ENCODE measurements at places on chromosomes 2 and 18. TPM values are rescaled to one million over a fixed set of nuclear protein-coding genes. Genes with fewer than 3 reads are reported as not detected.

DNA sequence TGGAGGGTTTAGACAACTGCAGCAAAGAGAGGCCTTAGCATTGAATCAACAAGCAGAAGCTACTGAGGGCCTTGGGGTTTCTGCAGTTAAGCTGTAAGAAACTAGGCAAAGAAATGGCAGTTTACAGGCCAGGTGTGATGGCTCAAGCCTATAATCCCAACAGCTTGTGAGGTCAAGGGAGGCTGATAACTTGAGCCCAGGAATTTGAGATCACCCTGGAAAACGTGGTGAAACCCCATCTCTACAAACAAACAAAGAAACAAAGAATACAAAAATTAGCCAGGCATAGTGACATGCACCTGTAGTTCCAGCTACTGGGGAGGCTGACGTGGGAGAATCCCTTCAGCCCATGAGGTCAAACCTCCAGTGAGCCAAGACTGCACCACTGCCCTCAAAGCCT lies 421.6 kb upstream of the CHST9 start:
- DNase-seq = no peak

GRCh38 chr18:51953521-51953920 lies 386.5 kb upstream of the DCC start:
- DNase-seq = no peak

GRCh38 chr18:59343926-59344325 lies 15.1 kb downstream of the LMAN1 start:
- DNase-seq = no peak

DNA sequence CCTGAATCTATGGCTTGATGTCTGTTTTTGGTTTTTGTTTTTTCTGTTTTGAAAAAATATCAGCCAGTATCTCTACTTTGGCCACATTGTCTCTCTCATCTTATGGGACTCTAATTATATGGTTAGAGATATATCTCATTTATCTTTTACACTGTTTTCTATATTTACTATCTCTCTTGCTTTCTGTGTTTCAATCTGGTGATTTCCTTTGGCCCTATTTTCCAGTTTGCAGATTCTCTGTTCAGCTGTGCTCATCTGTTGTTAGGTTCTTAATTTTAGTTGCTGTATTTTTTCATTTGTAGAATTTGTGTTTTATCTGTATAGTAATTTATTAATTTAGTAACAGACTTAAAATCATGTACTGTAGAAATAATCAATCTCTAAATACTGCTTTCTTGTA lies 41.3 kb upstream of the ELAC1 start:
- DNase-seq = no peak

DNA sequence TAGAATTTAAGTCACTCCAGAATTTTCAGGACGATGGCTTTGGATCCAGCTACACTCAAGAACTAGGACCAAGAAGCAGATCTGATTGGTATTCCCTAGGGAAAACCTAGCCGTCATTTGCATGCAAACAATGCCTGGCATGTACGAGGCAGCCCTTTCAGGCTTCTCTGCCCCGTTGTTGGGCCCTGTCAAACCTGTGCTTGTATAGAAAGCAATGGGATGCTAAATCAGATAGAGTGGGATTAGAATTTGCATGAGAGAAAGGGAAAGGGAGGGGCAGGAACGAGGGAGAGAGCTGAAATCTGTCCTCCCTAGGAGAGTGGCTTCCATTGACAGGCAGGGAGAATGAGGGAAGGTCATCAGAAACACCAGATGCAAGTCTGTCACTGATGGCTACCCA lies 28.6 kb downstream of the ARID5A start:
- DNase-seq = no peak

- DNase-seq = no peak
These were observed 15.3 kb upstream of the THSD7B start for GRCh38 chr2:136750065-136750464.

DNA sequence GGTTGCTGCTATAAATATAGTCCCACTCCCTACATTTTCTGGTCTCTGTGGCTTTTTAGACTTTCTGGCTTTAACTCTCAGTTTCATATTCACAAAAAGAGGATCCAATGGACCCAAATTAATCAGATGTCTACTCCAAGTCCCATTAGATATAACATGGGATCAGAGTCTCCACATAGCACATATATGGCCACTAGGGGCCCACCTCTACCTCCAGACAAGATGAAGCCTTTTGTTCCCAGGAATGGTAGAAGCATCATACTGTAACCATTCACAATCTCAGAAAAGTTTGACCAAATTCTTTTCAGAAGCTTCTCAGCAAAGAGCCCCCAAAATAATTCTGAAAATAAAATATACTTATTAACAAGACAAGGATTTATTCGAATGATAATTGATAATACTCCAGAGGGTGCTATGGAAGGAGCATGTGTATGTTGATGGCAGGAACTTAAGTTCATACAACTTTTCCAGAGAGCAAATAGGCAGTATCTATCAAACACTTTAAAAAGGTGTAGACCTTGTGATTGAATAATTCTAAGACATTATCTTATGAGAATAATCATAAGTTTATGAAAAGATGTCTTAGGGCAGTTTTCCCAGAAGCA lies 382.3 kb upstream of the CRIM1 start:
- no peak for DNase-seq

- DNase-seq = no peak
These were observed 5.8 kb downstream of the PCARE start for GRCh38 chr2:29068513-29068912.

The BCL2 gene
- 22.8 TPM for total RNA-seq

- DNase-seq = no peak
These were observed 254.2 kb downstream of the KCNS3 start for GRCh38 chr2:18132697-18133096.

The FHOD3 gene
- total RNA-seq = 27.7 TPM

DNA sequence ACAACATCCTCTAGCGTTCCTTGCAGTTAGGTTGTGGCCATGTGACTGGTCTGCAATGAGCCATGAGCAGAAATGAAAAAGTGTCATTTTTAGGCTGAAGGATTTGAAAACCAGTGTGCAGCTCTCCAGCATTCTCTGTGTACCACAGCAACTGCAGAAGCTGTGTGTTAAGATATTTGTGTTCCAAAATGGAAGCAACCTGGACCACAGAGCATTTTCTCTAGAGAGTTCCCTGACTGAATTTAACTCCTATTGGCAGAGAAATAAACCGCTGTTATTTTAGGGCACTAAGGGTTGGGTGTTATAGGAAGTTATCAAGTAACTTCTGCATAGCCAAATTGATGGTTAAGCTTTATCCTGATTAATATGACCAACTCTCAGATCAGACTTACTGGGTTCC lies 257.2 kb upstream of the THUMPD2 start:
- DNase-seq = no peak

- DNase-seq = no peak
These were observed 181.3 kb upstream of the SRD5A2 start for GRCh38 chr2:31762085-31762484.

DNA sequence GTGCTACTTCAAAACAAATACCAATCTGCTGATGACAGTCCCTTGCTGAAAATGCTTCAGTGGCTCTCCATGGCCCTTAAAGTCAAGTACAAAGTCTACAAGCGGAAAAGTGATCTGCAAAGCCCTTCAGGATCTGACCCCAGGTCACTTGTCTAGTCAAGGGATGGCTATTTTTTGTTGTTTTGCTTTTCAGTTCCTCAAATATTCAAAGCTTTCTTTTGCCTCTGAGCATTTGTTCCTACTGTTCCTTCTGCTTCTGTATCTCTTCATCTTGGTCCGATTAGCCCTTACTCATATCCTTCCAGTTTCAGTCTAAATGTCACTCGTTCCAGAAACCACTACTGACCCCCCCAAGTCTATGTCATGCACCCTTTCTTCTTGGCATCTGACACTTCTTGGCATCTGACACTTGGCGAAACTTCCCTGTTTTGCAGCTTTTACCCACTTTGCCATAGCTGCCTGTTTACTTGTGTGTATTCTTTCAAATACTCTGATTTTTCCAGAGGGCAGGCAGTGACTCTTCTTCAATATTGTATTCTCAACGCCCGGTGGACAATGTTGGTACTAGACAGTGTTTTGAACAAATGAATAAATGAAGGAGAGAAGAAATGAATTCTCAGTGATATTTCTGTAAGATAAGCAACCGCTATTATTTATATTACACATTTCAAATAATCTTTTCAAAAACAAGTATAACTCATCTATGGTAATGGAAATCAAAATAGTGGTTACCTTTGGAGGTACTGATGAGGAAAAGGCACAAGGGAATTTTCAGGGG lies 175.9 kb upstream of the FN1 start:
- DNase-seq = no peak

DNA sequence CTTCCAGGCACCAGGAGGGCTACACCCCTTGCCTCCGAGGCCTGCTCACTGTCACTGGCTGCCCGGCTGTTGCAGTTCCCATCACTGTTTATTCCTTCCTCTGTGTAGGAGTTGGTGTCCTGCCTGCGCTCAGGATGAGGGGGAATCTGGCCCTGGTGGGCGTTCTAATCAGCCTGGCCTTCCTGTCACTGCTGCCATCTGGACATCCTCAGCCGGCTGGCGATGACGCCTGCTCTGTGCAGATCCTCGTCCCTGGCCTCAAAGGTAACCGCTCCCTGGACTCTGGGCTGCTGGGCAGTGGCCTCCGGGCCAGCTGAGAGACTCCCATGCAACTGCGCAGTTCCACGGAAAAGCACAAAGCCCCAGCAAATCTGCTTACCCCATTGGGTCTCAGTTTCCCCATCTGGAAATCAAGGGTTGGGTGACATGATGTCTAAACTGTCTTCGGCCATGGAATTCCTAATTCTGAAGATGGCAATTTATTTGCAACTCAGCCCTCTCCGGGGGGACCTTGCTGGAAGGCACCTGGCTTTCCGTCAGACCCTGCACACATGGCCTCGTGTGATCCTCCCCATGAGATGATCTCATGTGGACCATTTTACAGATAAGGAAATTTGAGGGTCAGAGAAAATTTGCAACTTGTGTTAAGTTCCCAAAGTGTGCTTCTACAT lies 9.4 kb downstream of the COLEC11 start:
- DNase-seq = no peak

The NAPG gene
- 73.9 TPM for total RNA-seq

- no peak for DNase-seq
These were observed 264.2 kb downstream of the LNPK start for GRCh38 chr2:175737722-175738361.

- no peak for DNase-seq
These were observed 81.8 kb upstream of the ADAM23 start for GRCh38 chr2:206361407-206362045.

- no peak for DNase-seq
These were observed 275.9 kb upstream of the GCFC2 start for GRCh38 chr2:75986617-75987016.

DNA sequence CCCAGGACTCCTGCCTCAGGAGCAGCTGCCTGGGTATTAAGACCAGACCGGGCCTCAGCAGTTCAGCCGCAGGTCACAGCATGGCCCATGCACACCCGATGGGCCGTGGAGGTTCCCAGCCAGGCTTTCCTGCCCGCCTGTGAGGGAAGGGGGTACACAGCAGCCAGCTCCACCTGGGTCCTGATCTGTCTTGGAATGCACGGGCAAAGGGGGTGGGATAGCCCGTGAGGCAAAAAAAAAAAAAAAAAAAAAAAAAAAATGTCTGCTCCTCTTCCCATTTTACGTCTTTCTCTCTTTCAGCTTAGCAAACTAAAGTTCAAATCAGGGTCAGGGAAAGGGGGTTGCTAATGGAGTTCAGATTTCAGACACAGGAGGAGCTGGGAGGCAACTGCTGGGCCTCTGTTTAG lies 385.2 kb downstream of the TNS1 start:
- DNase-seq = no peak

GRCh38 chr18:62857263-62857976 lies 142.1 kb downstream of the PHLPP1 start:
- no peak for DNase-seq

- peak; percentile 39 for DNase-seq
These were observed 40.6 kb upstream of the SNED1 start for GRCh38 chr2:240957656-240958365.

DNA sequence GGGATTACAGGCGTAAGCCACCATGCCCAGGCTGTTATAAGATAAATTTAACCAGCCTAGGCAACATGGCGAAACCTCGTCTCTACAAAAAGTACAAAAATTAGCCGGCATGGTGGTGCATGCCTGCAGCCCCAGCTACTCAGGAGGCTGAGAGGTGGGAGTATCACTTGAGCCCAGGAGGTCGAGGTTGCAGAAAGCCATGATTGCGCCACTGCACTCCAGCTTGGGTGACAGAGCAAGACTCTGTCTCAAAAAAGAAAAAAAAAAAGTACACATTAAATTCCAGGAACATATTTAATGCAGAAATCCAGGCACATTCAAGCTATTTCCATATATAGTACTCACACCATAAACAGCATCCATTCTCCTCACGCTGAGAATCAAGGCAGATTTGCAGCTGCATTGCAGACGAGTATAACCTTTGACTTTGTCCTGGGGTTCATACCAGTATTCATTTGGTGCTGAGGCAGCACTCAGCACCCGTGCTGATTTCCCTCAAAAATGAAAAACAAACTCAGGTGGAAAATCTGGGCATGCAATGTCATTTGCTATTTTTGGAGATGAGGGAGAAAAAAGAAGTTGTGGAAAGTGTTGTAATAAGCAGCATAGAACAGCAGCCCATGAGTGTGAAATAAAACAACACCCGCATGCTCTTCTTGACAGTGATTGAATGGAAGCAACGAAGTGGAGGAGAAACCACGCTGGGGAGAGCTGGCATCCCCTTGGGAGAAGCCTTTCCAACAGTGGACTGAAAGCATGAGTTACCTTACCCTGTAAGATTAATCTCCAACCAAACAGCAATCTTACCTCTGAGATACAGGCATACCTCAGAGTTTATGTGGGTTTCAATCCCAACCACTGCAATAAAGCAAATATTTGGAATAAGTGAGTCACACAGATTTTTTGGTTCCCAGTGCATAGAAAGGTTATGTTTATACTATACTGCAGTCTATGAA lies 46.8 kb upstream of the ANXA4 start:
- no peak for DNase-seq

The ASB18 gene
- not detected for total RNA-seq

DNA sequence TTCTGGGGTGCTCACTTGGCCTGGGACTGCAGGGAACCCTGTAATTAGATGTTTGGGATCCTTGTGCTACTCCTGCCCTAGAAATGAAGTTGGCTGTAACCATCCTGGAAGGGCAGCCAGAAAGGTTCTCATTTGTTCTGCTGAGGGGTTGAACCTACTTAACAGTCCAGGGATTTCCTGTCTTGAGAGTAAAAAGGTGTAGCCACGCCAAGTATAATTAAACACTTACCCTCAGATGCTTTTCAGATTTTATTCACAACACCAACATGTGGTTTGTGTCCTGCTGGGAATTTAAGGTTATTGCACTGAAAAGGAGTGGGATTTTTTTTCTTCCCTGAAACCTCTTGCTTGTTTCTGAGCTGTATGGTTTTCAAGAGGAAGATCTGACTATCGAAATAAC lies 222.4 kb upstream of the APCDD1 start:
- DNase-seq = no peak

The C2orf49 gene
- total RNA-seq = 23.3 TPM

GRCh38 chr2:203891474-203891873 lies 23.9 kb downstream of the CTLA4 start:
- no peak for DNase-seq

- DNase-seq = no peak
These were observed 24.8 kb upstream of the ZFP36L2 start for GRCh38 chr2:43251171-43251731.
